Activated CD8-positive, alpha-beta memory T cell treated with anti-CD3 and anti-CD28 coated beads, Interleukin-2, amount 50 U/mL, for 4 hours (primary cell): ENCODE measurements at places on chromosomes 3 and 15.
A peak's percentile ranks its signal among the peaks of the same experiment; 100 is the strongest.

DNA sequence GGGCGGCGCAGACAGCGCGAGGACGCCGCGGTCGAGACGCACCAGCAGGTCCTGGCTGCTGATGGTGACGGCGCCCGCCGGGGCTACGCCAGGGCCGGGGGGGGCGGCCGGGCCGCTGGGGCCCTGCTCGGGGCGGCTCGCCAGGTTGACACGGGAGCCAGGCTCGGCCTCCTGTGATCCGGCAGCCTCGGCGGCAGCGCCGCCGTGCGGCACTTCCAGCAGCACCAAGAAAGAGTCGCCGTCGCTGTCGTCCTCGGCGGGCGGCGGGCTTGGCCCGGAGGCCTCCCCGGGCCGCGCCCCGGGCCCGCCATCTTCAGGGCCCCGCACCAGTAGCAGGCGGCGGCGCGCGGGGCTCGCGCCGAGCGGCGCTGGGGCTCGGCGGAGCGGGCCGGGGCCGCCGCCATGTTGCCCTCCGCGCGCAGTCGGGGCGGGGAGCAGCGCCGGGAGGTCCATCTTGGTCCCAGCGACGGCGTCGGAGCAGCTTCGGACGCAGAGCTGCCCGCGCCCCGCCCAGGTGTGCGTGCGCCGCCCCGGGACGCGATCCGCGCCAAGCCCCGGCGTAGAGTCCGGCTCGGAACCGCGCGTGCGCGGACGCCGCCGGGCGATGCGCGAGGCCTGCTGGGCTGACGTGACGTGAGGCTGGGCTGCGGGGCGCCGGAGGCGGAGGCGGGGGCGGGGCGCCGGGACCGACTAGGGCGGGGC, at the start of gene ZXDC:
Gene ZXDC (minus strand): TSS at position 479 of the 702 bp plus-strand sequence. CDS start 26 bp downstream, at position 453.
- DNase-seq = peak; percentile 93

DNA sequence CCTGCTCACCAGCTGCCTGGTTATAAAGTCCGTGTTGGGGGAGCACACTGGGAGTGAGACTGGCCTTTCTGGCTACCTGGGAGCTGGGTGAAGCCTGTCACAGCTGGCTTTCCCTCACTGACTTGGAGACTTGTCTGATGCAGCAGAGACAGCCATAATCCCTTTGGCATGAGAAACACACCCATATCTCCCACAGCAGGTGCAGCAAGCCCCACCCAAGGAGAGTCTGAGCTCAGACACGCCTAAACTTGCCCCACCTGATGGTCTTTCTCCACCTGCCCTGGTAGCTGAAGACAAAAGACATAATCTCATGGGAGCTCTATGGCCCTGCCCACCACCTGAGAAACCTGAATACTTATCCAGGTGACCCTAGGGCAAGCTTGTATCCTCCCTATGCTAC, 54.8 kb downstream of the NMD3 start:
- DNase-seq = no peak

GRCh38 chr15:63010920-63011693, 31.4 kb upstream of the TPM1 start:
- no peak for DNase-seq

- no peak for DNase-seq
Measured at GRCh38 chr3:141287326-141287725, 55.7 kb downstream of the PXYLP1 start.

DNA sequence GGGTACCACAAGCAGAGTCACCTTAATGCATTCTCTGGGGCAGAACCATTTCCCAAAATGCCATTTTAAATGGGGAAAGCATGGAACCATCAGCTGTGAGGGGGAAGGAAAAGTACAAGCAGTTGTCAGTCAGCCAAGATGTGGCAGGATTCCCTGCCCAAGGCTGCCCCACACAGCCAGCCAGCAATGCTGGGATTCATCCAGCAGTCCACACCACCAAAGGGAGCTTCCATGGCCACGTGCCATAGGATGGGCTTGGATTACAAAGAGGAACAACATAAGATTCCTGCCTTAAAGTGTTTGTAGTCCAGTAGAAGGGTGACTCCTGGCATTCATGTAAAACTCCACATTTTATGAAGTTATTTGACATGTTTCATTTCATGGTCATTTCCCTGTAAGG, 233.3 kb downstream of the SHOX2 start:
- DNase-seq = no peak

DNA sequence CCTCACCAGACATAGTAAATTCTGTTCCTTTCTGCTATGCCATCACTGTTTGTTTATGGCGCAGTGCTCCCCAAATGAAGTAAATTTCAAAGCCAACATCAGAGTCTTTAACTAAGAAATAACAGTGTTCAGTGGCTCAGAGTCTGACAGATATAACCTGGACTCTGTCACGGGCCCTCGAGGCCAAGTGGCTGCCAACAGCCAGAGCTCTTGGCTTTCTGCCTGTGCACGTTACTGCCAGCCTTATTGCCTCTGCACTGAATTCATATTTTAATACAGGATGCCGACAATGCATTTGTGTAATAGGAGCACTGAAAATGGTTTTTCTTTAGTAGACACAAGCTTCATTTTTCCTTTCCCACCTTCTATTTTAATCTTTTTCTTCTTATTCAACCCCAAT, 219.9 kb downstream of the NLGN1 start:
- DNase-seq = no peak

DNA sequence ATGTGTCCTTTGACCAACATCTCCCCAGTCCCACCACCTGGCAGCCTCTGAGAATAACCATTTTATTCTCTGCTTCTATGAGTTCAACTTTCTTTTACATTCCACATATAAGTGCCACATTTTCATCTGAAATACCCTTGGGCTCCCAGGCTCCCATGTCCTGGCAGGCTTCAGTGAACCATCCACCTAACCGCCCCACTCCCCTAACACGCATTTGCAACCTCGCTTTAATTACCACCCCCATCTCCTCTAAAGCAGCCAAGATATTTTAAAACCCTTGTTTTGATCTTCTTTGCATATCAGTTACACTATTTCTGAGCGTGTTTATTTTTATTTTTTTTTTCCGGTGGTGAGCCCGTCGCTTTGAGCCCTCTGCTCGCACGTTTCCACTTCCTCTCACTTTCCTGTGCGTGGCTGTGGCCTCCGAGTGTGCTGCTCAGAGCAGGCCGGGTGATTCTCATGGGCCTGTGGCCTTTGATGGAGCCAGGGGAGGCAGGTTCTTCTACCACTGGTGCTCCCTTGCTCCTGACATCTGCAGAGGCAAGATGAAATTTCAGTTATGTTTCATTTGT, 195.4 kb upstream of the LPP start:
- DNase-seq = peak; percentile 57

- DNase-seq = no peak
Measured at GRCh38 chr15:42286445-42287029, 13.3 kb upstream of the TMEM87A start.

DNA sequence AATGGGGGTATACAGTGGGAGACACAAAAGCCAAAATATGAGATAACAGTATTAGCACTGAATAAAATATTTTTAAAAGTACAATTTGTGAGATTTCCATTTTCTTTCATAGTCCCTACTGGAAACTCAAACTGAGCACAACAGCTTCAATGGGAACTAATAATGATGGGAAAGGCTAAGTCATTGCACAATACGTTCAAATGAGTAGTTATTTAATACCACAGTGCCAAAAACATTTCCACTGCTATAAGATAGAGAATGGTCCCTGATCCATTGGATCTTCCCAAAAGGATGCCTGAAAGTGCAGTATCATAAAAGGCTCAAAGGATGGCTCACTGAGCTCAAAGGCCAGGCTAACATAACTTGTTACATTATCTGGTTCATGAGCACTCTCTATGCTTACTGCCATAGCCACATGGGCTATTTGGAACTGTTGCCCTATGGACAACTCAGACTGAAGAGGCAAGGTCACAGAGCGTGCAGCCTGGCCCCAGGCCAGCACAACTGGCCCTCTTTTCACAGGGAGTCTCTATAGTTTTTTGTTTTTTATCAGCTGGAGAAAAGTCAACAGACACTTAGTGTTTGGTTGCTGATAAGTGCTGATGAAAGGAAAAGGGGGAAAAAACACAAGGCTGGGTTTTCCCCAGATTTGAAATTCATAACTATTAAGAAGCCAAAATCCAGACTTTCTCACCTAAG, 54.1 kb upstream of the PPIB start:
- no peak for DNase-seq

DNA sequence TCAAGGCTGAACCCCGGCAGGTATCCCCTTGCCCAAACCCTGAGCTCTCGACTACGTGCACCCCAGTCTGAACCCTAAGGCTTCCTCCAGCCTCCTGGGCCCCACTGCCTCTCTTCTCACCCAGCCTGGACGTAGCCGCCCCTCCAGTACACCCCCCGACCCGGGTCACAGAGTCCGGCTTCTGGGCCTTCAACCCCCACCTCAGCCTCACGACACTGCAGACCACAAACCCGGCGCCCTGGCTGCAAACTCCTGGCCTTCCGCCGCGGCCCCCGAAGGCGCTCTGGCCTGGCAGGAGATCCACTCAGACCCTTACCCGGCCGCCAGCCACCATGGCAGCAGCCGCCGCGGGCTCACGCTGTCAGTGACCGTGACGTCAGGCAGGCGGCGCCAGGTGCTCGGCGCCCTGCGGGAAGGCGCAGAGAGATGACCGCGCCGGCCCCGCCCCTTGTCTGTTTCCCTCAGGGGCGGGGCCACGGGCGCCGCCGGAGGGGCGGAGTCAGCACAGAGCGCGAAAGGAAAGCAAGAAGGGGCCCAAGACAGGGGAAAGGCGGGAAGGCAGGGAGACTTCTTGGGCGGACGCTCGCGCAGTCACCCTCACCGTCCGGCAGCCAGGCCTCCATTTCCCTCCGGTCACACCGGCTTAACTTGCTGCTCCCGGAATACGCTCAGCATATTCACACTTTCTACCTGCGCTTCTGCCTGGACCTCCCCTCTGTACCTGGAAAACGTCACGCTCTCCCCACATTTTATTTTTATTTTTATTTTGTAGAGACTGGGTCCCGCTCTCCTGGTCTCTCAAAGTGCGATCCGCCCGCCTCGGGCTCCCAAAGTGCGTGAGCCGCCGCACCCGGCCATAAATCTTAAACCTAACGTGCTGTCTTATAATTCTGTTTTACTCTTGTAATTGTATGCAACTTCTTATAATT, at the start of gene RMDN3:
Gene RMDN3 (minus strand): TSS at position 372 of the 929 bp plus-strand sequence. CDS start 471 bp downstream, outside the sequence.
- peak; percentile 94 for DNase-seq

GRCh38 chr3:114659109-114660061, 365.6 kb downstream of the TIGIT start:
- DNase-seq = no peak

- DNase-seq = no peak
Measured at GRCh38 chr15:89837134-89837829, 22.6 kb upstream of the ANPEP start.

DNA sequence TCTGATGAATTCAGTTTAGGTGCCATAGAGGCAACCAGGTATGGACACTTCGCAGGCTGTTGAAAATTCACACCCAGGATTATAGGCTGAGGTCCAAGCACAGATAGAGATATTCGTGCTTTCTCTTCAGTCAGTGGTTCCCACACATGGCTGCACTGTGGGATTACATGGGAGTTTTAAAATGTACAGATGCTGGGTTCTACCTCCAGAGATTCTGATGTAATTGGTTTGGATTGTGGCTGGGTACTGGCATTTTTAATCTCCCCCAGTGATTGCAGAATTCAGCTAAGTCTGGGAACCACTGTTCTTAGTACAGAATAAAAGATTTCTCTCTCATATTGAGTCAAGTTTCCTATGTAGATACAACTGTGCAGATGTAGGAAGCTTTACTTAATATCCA, 91.6 kb downstream of the FOXB1 start:
- DNase-seq = no peak

- DNase-seq = no peak
Measured at GRCh38 chr3:143167969-143168854, 48.6 kb downstream of the CHST2 start.

GRCh38 chr15:40763801-40764628, at the start of gene GCHFR:
Gene GCHFR (plus strand): TSS chr15:40764068. CDS start chr15:40764181, 113 bp downstream.
- peak; percentile 62 for DNase-seq

DNA sequence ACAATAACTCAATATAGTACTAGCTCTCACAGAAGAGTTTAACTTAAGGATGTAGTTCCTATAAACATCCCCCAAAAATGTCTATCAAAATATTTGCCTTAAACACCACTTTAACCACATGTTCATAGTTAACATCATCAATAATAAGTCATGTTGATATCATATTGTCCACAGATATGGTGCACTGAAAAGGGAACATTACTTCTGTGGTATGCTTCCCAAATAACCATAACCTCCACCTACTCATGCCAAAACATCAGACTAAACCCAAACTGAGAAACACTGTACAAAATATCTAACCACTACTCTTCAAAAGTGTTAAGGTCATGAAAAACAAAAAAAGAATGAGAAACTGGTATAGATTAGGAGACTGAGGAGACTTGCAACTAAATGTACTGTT, 32.9 kb downstream of the SLC4A7 start:
- DNase-seq = no peak

DNA sequence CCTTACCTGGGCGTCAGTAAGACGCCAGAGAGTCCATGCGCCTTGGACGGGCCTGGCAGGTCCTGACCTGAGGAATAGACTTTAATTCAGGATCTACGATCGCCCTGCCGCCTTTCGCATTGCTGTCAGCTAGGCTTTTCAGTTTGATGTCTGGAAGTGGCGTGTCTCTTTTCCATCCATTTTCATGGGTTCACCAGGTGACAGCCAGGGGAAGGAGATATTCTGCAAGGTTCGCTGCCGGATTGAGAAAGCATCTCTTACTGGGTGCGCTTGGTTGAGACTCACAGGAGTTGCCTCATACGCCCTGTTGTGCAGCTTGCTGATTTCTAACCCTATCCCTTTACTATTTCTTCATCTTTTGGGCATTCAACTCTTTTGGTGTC, 7.4 kb downstream of the EPHA3 start:
- no peak for DNase-seq

DNA sequence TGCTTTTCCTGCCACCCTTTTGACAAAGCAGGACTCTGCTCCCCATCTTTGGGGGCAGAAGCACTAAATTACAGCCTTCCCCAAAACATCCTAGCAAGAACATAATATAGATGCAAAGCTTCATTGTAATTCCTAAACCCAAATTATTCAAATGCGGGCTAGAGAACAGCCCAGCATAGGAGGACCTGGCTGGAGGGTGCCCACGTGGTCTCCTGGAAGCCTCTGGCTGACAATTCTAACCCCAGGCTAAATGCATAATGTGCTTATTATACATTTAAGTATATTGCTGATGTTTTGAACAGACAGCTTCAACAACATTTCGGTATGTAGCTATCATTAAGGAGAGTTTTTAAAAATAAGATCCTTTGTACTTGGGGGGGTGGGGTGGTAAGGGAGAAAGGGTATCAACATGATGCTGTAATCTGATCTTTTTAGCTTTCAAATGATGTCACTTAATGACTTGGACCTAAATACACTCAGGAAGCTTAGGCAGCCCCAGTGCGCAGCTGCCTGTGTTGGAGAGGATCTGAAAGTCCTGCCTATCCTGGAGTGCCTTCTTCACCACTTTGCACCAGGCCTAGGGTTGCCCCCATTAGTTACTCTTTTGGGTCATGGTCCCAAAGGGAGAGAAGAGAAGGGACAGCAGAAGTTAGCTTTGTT, 57.2 kb upstream of the USP3 start:
- DNase-seq = no peak

GRCh38 chr3:30605005-30605404, 1.4 kb upstream of the TGFBR2 start:
- DNase-seq = no peak

DNA sequence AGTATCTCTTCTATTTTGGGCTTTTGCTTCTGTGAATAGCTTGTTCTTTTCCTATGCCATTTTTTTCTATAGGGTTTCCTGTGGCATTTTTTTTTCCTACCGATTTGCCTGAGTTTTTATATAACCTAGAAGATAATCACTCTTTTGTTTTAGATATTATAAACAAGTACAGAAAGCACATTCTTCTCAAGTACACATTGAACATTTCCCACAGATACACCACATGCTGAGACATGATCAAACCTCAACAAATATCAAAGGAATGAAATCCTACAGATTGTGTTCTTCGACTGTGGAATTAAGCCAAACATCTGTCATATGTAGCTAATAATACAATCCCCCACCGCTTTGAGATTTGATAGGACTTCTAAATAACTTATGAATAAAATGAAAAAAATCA, 9.1 kb upstream of the FEM1B start:
- no peak for DNase-seq
